ENCODE measurements at places on chromosomes 16 and 17.
A peak's percentile ranks its signal among the peaks of the same experiment; 100 is the strongest.

DNA sequence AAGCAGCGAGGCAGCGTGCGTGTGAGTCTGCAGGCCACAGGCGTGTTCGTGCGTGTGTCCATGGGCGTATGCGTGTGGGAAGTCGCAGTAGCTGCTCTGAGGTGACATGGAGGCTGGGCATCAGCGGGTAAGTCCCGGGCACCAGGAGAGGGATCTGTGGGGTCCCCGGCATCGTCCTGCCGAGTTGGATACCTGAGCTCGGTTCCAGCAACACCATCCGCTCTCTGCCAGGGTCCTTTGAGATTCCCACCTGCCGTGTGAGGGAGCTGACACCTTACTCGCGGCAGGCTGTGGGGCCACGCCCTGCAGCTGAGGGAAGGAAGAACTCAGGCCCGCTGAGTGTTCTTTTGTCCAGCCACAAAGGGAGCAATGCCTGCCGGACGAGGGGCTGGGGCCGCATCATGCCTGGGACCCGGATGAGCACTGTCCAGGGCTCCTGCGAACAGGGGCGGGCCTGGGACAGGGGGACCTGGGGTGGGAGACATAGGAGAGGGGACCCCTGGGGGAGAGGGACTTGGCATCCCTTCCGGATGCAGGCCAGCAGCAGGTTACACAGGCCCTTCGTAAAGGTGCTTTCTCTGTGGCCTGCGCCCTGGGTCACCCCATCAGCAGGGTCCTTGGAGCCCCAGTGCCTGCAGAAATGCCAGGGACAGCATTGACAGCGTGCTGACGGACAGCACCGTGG, 5.0 kb upstream of the SNAI3 start:
- no peak for DNase-seq

DNA sequence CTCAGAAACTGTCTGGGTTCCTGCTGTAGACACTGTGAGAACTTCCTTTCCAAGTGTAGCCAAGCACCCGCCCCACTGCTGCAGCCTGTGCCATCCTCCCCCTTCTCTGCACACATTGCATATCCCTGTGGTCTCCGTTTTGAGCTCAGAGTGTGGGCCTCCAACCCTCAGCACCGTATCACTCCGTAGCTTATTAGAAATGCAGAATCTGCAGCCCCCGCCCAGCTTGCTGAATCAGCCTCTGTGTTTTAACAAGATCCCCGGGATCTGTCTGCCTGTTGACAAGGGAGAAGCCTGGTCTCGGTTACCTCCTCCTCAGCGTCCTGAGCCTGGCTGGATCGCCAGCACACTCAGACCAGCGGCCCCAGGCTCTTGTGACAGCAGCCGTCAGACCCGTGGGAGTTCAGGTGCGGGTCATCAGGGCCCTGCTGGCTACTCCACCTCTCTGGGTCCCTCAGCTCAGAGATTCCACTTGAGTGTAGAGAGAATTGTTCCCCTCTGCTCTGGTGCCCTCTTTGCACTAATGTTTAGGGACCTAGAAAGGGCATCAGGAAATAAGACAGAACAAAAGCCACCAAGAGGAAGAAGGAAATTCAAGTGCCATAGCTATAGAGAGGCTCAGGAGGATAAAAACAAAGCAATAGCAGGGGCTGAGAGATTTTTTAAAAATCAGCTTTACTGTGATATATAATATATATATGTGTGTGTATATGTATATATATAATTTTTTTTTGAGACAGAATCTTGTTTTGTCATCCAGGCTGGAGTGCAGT, 92.3 kb downstream of the PITPNC1 start:
- peak; percentile 44 for DNase-seq

DNA sequence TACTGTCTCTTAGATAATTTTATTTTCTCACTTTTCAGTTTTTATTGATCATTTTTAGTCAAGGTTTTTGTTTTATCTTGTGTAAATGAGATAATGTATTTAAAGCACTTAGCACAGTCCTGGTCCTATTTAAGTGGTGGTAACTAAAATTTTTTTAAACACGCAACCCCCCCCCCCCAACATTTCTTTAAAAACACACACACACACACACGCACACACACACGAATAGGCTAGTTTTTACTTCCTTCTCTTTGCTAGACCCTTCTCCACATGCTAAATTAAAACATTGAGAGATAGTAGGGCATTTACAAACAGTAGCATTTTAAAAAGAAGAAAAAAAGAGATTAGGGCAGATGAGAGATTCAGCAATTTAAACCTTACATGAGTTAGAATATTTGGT, 5.0 kb downstream of the NFATC3 start:
- no peak for DNase-seq

- no peak for DNase-seq
These were observed 13.2 kb downstream of the TMEM238L start for GRCh38 chr17:10790491-10791401.
